Activated CD4-positive, alpha-beta T cell treated with anti-CD3 and anti-CD28 coated beads, Interleukin-2, amount 10 ng/mL, durations not matched to agents 7 days and 5 days (primary cell): ENCODE measurements at places on chromosomes 3 and 15.
A peak's percentile ranks its signal among the peaks of the same experiment; 100 is the strongest.

GRCh38 chr3:79586232-79586631 lies 181.6 kb downstream of the ROBO1 start:
- H3K4me1 ChIP-seq = no peaks in the 10 kb centered on the region
- no peak overlapping the region for H3K4me3 ChIP-seq
- DNase-seq = no peak
- H3K27me3 ChIP-seq = no peaks in the 10 kb centered on the region

DNA sequence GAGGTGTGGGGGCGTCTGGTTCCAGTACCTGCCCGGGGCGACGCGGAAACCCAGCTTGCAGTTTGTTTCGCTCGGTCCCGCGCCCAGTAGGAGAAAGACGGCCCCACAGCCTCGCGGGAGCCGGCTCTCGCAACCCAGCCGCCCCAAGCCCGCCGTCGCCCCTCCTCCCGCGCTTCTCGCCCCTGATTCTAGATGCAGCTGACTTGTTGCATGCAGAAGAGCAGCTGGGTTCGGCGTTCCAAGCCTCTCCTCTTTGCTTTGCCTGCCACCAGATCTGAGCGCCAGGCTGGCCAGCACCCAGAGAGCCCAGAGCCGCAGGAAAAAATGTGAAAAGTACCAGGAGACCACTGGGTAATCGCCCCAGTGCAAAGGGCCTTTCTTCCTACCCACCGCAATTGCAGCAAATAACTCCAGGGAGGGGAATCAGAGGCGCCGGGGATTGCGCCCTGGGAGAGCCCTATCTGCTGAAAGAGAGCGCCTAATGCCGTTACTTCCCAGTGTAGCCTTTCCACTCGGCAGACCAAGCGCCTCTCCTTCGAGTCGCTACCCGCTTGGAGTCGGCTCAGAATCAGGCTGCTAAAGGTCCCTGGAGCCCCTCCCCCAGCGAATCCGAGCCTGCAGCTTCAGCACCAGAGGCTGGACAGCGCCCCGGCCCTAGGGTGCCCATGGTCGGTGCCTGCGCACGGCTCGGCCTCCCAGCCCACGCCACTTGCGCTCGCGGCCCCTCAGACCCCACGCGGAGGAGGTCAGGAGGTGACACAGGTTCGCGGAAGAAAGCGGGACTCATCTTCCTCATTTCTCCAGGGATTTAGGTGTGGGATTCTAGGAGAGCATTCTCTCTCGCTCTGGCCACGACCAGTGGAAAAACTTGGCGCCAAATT lies 15.7 kb upstream of the AEN start:
- H3K27ac ChIP-seq = no peak overlapping the region
- peaks cover 14% of the 10 kb centered on the region for H3K4me1 ChIP-seq
- DNase-seq = peak; percentile 60
- H3K27me3 ChIP-seq = peaks cover 73% of the 10 kb centered on the region
- H3K36me3 ChIP-seq = peaks cover 2% of the 10 kb centered on the region

DNA sequence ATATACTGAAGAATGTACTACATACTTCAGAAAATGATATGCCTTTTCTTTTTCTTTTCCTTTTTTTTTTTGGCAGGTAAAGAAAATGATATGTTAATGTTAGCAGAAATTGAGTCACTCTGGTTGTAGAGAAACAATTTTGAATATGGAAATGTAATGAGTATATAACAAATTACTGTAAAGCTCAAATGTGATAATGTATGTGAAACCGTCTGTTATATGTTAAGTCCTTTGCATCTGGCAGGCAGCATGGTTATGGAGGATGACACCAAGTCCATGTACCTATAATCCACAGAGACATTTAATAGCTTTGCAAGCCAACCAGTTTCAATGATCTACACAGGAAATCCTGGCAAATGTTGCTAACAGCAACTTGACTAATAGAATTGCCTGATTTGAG lies 58.4 kb downstream of the HACD2 start:
- peaks cover 30% of the 10 kb centered on the region for H3K4me1 ChIP-seq
- H3K4me3 ChIP-seq = no peak overlapping the region
- H3K36me3 ChIP-seq = peaks cover 12% of the 10 kb centered on the region
- no peaks in the 10 kb centered on the region for H3K27me3 ChIP-seq

- H3K36me3 ChIP-seq = no peaks in the 10 kb centered on the region
- DNase-seq = no peak
- no peak overlapping the region for H3K4me3 ChIP-seq
Measured at GRCh38 chr3:128517648-128518047, 24.6 kb upstream of the GATA2 start.

- no peak for DNase-seq
- H3K4me1 ChIP-seq = no peaks in the 10 kb centered on the region
- peaks cover 10% of the 10 kb centered on the region for H3K36me3 ChIP-seq
- H3K27ac ChIP-seq = no peak overlapping the region
- H3K27me3 ChIP-seq = no peaks in the 10 kb centered on the region
Measured at GRCh38 chr3:37087870-37088269, 86.5 kb downstream of the LRRFIP2 start.

DNA sequence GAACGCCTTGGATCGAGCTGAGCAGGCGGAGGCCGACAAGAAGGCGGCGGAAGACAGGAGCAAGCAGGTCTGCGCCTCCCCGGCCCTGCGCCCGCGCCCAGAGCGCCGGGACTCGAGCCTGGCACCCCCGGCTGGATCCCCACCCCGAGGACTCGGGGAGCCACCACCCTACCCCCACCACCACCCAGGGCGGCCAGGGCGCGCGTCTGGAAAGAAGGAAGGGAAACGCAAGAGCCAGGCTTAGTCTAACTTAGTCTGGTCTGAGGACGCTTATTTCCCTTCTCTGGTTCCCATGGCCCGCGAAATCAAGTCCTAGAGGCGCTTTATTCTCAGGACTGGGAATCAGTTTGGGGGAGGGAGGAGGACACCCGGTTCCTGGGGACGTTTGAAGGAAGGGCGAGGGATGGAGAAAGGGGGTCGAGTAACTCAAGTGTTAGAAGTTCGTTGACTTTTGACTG lies 359 bp downstream of the TPM1 start:
- H3K4me1 ChIP-seq = peaks cover 11% of the 10 kb centered on the region
- peaks cover 91% of the 10 kb centered on the region for H3K27me3 ChIP-seq
- no peak for DNase-seq
- no peaks in the 10 kb centered on the region for H3K36me3 ChIP-seq
- peak overlapping the region; percentile 59 for H3K4me3 ChIP-seq

- no peaks in the 10 kb centered on the region for H3K4me1 ChIP-seq
- H3K27ac ChIP-seq = no peak overlapping the region
- no peak overlapping the region for H3K4me3 ChIP-seq
- H3K27me3 ChIP-seq = no peaks in the 10 kb centered on the region
- DNase-seq = no peak
- H3K36me3 ChIP-seq = no peaks in the 10 kb centered on the region
Measured at GRCh38 chr3:115401851-115402501, 221.3 kb upstream of the GAP43 start.

DNA sequence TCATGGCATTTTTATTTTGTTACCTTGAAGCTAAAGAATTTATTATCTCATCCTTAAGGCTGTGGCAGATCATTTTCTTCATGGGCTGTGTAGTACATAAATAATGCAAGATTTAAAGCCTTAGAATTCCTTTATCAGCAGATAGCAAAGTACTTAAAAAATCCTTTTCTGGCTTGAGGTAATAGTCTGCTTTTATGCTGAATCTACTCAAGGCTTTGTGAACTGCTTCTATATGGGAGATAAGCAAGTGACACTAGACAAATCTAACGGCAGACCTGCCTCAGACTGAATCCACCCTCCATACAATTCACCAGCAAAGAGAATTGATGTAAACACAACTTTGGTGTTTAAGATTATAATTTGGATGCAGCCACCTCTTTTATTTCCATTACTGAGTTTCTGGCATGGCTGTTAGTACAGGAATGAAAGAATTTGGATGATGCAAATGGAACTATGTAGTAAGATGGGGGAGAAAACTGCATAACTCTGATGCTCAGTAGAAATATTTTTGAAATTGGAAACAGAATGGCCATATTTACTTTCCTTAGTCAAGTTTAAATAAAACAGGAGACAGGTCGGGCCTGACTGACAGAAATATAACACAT lies 1121.5 kb downstream of the NAALADL2 start:
- DNase-seq = no peak
- no peak overlapping the region for H3K4me3 ChIP-seq
- no peaks in the 10 kb centered on the region for H3K36me3 ChIP-seq
- no peaks in the 10 kb centered on the region for H3K27me3 ChIP-seq

GRCh38 chr15:65956307-65956706 lies 87.0 kb downstream of the RAB11A start:
- H3K27me3 ChIP-seq = peaks cover 11% of the 10 kb centered on the region
- no peak for DNase-seq
- H3K4me1 ChIP-seq = no peaks in the 10 kb centered on the region
- H3K4me3 ChIP-seq = no peak overlapping the region
- no peak overlapping the region for H3K27ac ChIP-seq
- no peaks in the 10 kb centered on the region for H3K36me3 ChIP-seq

- H3K27me3 ChIP-seq = peaks cover 13% of the 10 kb centered on the region
- no peaks in the 10 kb centered on the region for H3K4me1 ChIP-seq
- no peaks in the 10 kb centered on the region for H3K36me3 ChIP-seq
- H3K4me3 ChIP-seq = no peak overlapping the region
- no peak for DNase-seq
Measured at GRCh38 chr15:61509327-61509840, 280.3 kb upstream of the RORA start.
